Prostate gland (tissue), 2 donors: ENCODE measurements at places on chromosomes 1 and 21. TPM values are rescaled to one million over a fixed set of nuclear protein-coding genes. Genes with fewer than 3 reads are reported as not detected.

AMPD1 gene
- 0.23 TPM for total RNA-seq

CCDC185 gene
- total RNA-seq: 2.7 TPM

- no peak for DNase-seq
These were observed 43.2 kb downstream of the LRRC71 start for GRCh38 chr1:156963621-156964020.

DNA sequence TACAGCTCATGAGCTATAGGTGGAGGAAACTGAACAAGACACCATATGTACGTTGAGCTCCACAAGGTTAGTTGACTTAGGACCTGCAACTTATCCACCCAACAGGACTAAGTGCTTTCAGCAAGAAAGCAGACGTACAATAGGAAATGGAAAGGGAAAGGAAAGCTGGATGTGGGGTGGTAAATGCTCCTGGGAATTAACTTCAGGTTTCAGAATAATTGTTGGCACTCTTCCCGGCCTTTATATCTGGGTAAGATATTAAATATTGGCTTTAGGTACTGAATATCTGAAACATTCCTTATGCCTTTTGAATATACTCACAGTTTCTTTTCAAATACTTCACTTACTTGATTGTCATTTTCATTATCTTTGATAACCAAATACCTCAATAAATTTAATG, 36.3 kb downstream of the GLMN start:
- DNase-seq: no peak

CHI3L2 gene
- total RNA-seq: 10.6 TPM

DNA sequence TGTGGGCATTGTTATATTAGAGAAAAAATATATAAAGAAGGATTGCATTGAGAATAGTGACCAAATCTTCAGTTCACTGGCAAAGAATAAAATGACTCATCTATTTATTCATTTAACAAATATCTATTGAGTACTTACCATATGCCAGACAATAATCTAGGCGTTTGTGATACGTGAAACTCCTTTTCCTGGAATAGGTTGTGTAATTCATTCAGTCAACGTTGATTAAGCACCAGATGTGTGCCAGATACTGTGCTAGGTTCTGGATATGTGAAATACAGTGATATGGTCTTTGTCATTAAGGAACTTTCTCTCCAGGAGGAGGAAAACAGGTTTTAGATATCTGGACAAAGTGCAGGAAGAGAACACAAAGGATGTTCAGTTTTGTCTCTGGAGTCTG, 344.5 kb downstream of the RWDD3 start:
- no peak for DNase-seq

ADAMTS5 gene
- 3.0 TPM for total RNA-seq

TMEM61 gene
- 2.4 TPM for total RNA-seq

LYPD8 gene
- not detected for total RNA-seq

- no peak for DNase-seq
These were observed 42.9 kb upstream of the CD53 start for GRCh38 chr1:110829955-110830553.

CD34 gene
- 9.8 TPM for total RNA-seq

DNA sequence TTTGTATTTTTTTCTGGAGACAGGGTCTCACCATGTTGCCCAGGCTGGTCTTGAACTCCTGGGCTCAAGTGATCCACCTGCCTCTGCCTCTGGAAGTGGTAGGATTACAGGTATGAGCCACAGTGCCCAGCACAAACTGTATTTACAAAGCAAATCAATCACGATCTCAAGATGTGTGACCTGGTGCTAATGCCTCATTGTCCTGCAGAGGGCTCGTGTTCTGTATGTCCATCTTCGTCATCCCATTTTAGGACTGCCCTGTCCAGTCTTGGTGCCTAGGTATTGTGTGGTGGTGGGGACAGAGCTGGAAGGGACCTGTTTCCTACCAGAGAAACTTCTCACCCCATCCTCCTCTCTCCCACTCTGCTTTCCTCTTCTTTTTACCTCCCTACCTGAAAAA, 20.2 kb downstream of the PROK1 start:
- no peak for DNase-seq

GRCh38 chr1:199102239-199102638, 463.4 kb downstream of the PTPRC start:
- no peak for DNase-seq

GRCh38 chr1:241532162-241532531, at the start of gene KMO:
KMO (plus strand) TSS chr1:241532378; CDS start chr1:241532445, 67 bp downstream.
- DNase-seq: no peak

- DNase-seq: no peak
These were observed 65.1 kb upstream of the RUNX3 start for GRCh38 chr1:24995140-24995539.

TIAM1 gene
- total RNA-seq: 38.1 TPM

DNA sequence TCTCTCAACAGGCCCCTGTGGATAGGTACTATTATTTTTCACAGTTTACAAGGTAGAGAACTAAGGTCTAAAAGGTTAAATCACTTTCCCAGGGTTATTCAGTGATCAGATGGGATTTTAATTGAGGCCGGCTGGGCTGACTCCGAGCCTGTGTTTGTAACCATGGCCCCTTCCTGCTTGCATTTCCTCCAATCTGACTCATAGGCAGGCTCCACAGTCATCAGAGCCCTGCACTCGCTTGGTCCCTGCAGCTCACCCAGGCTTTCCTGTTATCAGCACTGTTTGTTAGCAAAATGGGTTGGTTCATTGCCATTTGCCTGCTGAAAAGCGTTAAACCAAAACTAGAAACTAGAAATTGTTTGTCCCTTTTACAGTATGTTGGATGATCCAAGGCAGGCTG, 41.4 kb upstream of the LMX1A start:
- DNase-seq: no peak

KRTAP19-3 gene
- not detected for total RNA-seq
